Activated naive CD8-positive, alpha-beta T cell treated with anti-CD3 and anti-CD28 coated beads, Interleukin-2, amount 10 ng/mL, durations not matched to agents 7 days and 5 days (primary cell): ENCODE measurements at places on chromosomes 2 and 18. TPM values are rescaled to one million over a fixed set of nuclear protein-coding genes. Genes with fewer than 3 reads are reported as not detected.
A peak's percentile ranks its signal among the peaks of the same experiment; 100 is the strongest.

RPRM gene
- not detected for total RNA-seq

NDUFV2 gene
- total RNA-seq, result 168 TPM

TUBB8B gene
- total RNA-seq, result not detected

ZNF804A gene
- total RNA-seq, result not detected

- H3K4me1 ChIP-seq, result peaks cover 31% of the 10 kb centered on the region
- peak overlapping the region; percentile 98 for H3K4me3 ChIP-seq
- DNase-seq, result no peak
- H3K27me3 ChIP-seq, result no peaks in the 10 kb centered on the region
- peak overlapping the region; percentile 99 for H3K27ac ChIP-seq
Measured at GRCh38 chr2:196166876-196167275, 4.5 kb downstream of the STK17B start.

DNA sequence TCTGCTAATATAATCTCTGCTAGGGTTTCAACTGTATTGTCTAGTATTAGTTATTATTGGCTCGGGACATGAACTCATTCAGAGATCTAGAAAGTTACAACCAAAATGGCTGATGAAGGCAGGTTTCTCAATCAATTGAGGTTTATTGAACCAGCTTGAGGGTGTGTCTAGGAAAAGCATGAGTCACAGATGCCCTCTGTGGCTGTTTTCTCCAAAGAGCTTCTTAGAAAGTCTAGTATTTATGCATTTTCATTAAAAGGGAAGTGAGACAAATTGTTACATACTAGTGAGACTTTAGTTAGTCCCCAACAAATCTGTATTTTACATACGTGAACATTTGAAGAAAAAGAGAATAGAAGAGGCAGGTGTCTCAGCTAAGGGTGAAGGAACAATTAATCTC, 23.0 kb upstream of the RTTN start:
- H3K4me3 ChIP-seq, result no peak overlapping the region
- no peak for DNase-seq
- no peaks in the 10 kb centered on the region for H3K4me1 ChIP-seq
- peaks cover 10% of the 10 kb centered on the region for H3K27me3 ChIP-seq
- no peak overlapping the region for H3K27ac ChIP-seq

DNA sequence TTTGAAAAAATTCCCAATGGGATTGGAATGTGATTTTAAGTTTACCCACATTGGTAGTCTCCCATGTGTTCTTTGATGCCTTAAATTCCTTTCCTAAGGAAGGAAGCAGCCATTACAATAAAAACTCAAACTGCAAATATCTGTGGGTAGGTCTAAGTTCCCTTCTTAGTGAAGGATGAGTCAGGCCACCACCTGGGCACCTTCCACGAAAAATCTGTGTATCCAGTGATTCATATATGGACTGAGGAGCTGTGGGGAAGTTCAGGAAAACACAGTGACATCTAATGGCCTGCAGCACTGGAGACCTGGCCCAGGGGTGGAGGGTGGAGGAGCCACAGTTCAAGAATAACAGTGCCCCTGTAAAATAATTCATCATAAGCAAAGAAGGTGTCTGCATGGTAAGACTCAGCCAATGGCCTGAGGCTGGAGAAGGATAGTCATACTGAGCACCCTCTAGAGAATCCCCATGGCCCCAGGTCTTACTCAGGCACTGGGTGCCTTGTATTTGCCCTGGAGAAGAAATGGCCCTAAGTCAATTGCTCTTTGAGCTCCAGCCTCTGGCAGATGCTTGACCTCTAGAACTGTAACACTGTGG, 248.6 kb downstream of the SP3 start:
- no peak overlapping the region for H3K27ac ChIP-seq
- H3K36me3 ChIP-seq, result no peaks in the 10 kb centered on the region
- no peak overlapping the region for H3K4me3 ChIP-seq

DNA sequence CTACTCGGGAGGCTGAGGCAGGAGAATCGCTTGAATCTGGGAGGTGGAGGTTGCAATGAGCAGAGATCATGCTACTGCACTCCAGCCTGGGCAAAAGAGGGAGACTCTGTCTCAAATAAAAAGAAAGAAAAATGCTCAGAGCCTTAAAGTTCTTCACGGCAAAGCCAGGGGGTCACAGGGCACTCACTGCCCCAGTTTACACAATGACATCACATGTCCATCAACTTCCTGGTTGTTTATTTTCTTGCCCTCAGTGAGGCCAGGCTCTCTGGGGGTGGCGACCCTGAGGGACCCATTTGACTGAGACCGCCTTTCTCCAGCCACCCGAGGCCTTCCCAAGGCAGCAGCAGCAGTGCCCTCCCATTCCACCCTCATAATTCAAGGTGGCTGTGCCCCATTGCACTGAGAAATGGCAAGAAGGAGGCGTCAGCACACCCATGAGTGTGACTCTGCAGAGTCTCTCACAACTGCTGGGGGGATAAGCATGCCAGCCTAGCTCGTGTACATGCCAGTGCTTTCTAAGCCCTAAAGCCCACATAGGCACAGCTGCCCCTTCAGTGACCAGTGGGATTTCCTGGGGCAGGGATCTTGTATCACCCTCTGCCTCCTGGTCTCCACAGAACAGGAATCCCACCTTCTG, 50.0 kb downstream of the SFXN5 start:
- no peak overlapping the region for H3K4me3 ChIP-seq
- H3K27me3 ChIP-seq, result no peaks in the 10 kb centered on the region
- no peak for DNase-seq
- H3K27ac ChIP-seq, result no peak overlapping the region
- no peaks in the 10 kb centered on the region for H3K36me3 ChIP-seq
- H3K4me1 ChIP-seq, result no peaks in the 10 kb centered on the region

- no peak for DNase-seq
- no peak overlapping the region for H3K4me3 ChIP-seq
- no peak overlapping the region for H3K27ac ChIP-seq
- no peaks in the 10 kb centered on the region for H3K27me3 ChIP-seq
- H3K36me3 ChIP-seq, result peaks cover 14% of the 10 kb centered on the region
- H3K4me1 ChIP-seq, result peaks cover 5% of the 10 kb centered on the region
Measured at GRCh38 chr2:28068088-28068487, 177.6 kb downstream of the BABAM2 start.
